ENCODE measurements at places on chromosomes 5 and 9.

DNA sequence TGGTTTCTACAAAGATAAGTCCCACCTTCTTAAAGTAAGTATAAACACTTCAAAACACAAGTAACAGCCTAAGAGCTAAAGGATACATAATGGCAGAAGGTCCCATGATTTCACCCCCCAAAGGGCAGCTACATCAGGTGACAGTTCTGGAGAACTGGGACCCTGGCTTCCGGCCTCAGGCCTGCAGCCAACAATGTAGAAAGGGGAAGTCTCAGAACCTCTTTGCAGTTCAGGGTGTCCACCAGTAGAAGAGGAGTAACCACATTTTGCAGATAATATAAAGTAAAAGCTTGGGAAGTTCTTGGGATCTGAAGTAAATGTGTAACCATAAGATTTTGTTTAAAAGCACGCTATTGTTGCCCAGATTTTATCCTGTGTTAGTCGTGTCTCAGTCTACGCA, 267.4 kb upstream of the VLDLR start:
- DNase-seq: no peak

DNA sequence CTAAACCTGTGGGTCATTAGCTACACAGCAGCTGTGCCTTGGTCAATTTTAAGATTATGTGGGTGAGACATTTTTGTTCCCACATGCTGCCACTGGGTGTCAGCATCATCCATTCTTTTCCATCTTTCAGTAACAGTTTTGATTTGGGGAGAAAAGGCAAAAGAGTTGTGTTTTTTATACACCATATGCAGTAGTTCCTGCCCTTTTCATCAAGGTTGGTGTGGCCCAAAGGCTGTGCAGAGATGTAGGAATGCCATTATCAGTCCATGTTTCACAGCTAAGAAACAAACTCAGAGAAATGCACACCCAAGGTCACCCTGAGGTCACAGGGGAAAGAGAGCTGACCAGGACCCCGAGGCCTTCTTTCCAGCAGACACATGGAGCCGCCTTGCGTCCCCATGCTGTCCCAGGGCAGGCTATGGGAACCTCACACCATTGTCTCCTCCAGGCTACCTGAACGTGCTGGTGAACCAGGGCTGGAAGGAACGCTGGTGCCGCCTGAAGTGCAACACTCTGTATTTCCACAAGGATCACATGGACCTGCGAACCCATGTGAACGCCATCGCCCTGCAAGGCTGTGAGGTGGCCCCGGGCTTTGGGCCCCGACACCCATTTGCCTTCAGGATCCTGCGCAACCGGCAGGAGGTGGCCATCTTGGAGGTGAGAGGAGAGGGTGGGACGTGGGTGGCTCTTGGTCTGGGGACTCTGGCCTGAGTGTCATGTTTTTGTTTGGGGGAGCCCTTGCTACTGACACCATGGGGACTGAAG, 27.8 kb upstream of the GRPEL2 start:
- DNase-seq: no peak

DNA sequence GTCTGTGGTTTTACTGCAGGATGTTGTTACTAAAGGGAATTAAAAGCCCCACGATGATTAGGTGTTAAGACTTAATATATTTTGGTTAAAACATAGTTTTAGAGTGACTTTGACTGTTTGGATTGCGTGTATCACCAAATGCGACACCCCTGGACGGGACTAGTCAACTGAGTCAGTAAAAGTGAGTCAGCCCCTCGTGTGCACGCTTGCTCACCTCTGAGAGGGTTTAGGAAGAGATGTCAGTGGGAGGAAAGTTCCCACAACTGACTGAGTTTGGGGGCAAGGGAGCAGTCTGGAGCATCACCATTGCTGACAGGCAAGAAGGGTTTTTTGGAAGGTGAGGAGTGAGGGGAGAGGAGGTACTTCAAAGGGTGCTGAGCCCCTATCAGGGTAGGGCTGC, 14.4 kb upstream of the DMRT3 start:
- DNase-seq: no peak

GRCh38 chr9:96478829-96479371, 28.9 kb downstream of the HABP4 start:
- DNase-seq: no peak

DNA sequence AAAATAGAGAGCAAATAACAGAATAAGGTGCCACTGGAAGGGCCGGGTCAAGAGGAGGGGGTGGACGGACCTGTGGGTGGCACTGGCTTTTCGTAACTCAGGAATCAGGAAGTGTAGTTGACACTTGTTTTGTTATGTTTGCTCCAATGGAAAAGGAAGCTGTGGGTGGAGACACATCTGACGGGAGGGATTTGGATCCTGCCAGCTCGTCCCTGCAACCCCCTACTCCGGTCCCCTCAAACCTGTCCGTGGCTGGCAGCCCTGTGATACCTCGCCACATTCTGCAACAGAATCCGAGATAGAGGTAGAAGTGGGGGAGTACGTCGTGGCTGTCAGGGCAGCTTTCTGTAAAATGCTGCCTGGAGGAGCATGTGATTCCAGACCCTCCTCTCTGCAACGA, 104.2 kb upstream of the IER5L start:
- no peak for DNase-seq

DNA sequence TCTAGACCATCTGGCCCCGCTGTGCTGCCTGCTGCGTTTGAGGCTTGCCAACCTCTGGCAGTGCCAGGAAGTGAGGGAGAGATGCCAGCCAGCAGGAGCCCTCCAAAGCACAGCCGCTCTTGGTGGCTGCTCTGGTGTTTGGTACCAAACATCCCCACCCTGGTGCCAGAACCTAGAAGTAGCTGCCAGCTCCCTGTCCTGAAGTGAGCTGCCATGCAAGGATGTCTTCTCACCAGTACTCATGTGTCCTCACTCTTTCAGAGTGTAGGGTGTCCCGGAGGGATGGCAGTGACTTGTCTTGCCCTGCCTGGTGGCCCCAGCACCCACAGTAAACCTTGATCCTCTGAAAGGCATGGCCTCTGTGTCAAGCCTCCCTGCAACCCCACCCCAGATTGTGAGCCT, 43.4 kb downstream of the AMBP start:
- DNase-seq: no peak

DNA sequence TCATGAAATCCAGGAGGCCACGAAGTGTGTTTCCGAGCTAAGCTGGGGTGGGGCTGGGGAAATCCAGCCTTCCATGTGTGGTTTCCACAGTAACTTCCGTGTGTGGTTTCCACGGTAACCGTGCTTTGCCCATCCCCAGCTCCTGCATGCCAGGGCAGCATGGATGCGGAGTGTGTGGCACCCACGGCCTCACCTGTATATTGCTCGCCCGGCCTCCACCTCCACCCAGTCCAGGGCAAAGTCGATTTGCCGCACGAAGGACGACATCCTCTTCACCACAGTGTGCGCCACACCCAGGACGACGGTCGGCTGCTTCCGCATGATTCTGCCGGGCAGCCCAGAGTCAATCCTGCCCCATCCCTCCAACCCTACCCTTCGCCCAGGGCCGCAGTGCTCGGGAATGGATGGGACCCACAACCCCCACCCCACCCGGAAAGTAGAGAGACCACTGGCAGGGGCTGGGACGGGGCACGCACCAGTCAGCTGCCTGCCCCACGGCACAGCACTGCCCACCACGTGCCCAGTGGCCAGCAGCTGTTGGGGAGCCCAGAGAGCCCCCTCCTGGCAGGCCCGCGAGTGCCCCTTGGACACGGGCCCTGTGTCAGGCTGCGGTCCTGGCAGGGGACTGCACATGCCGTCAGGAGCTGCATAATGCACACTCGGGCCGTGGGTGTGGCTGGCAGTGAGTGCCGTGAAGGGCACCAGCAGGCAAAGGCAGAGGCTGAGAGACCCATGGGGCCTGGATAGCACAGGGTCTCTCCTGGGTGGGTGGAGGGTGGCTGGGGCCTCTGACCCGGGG, 39.0 kb upstream of the NSMF start:
- no peak for DNase-seq

GRCh38 chr9:121790841-121791240, 139.4 kb downstream of the DAB2IP start:
- no peak for DNase-seq

DNA sequence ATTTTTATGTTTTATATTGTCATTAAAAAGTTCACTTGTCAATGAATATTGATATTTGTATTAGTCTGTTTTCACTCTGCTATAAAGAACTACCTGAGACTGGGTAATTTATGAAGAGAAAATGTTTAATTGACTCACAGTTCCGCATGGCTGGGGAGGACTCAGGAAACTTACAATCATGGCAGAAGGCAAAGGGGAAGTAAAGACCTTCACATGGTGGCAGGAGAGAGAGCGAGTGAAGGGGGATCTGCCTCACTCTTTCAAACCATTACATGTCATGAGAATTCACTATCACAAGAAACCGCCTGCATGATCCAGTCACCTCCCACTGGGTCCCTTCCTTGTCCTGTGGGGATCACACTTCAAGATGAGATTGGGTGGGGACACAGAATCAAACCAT, 27.4 kb downstream of the SRD5A1 start:
- DNase-seq: no peak

- DNase-seq: no peak
Measured at GRCh38 chr5:31701642-31702299, 62.8 kb downstream of the PDZD2 start.

DNA sequence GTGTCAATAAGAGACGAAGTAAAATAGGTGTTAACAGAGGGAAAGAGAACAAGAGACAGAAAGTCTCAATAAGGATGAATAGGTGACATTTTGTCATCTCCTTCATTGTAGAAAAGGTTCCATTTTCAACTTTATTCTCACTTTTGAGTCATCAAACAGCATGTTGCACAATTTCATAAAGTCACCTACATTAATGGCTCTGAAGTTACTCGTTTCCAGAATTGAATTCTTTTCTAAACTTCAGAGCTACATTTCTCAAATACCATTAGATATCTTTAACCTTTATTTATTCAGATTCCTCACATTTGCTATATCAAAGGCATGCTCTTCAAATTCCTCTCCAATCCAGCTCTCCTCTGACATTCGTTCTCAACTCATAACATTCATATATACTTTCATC, 13.1 kb downstream of the ADAMTS6 start:
- no peak for DNase-seq

- no peak for DNase-seq
Measured at GRCh38 chr9:26234865-26235264, 556.6 kb upstream of the TUSC1 start.

- no peak for DNase-seq
Measured at GRCh38 chr5:118533156-118533555, 455.2 kb downstream of the DTWD2 start.

GRCh38 chr9:38629511-38629910, 9.1 kb upstream of the ANKRD18A start:
- no peak for DNase-seq

- no peak for DNase-seq
Measured at GRCh38 chr5:96275051-96275450, 158.0 kb downstream of the PCSK1 start.

DNA sequence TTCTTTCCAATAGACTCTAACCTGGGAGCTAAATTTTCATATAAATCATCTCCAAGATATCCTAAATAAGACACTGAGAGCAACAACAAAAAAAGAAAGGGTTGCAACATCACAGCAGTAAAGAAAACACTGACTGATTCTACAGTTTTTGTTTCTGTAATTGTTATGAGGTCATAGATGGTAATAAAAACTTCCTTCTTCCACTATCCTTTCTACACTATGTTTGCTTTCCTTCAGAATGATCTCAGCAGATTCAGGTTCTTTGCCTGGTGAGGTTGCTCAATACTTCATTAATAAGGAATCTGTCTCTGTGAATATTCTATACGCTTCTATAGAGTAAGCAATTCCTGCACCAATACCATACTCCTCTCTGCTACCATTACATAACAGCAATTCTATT, 835.6 kb upstream of the GRAMD2B start:
- DNase-seq: no peak

- no peak for DNase-seq
Measured at GRCh38 chr5:44329716-44330115, 59.5 kb downstream of the FGF10 start.

- DNase-seq: no peak
Measured at GRCh38 chr9:134348404-134349155, 22.3 kb downstream of the RXRA start.

DNA sequence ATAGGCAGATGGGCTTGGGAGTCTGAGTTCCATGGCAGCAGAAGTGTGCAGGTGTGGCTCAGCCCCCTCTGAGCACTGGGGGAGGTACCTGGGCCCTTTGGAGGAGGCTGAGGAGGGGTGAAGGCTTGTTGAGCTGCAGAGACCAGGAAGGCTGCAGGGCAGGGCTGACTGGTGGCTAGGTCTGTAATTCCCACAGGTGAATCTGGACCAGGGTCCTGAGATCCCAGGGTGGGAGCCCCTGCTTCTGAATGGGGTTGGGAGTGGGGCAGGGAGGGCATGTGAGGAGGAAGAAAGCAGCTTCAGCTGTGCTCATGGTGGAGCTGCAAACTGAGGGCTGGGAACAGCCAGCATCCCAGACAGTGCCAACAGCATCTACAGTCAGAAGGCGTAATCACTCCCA, 111.1 kb downstream of the CACNA1B start:
- DNase-seq: no peak

DNA sequence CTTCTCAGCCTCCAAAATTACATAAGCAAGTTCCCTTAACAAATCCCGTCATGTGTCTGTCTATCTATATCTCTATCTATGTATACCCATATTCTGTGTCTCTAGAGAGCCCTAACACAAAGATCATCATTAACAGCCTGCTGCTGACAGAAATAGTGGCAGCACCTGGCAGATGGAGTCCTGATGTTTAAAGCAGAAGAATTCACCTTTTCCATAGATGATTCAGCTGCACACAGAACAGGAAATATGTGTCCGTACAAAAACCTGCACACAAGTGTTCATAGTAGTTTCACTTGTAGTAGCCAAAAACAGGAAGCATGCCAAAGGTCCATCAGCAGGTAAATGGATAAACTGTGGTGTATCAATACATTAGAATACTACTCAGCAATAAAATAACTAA, 45.0 kb upstream of the ACO1 start:
- no peak for DNase-seq

DNA sequence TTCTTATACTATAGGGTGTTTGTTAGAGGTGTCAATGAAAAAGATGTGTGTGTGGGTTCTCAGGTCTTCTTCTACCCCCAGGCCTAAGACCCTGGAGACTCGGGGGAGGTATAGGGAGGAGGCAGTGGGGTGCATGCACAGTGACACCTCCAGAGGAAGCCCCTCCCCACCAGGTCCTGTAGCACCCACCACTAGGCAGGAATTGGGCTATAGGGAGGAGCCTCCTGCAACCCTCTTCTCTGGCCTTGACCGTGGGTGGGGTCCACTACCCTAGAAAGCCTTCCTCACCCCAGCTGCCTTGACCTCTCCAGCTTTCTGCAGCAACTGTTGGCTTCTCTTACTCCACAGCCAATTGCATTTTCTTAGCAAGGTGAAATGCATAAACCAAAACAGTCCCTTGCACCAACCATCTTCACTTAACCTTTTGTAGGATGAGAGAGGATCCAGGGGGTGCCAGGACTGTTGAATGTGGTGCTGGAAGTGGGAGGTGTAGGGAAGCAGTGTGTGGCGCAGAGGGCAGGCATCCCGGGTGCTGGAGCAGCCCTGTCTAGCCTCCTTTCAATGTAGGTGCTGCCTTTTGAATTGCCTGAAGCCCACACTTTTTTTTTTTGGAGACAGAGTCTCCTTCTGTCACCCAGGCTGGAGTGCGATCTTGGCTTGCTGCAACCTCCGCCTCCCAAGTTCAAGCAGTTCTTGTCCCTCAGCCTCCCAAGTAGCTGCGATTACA, 128.5 kb downstream of the RGS3 start:
- no peak for DNase-seq
